NCI-H524 (cell line): ENCODE measurements at places on chromosomes 5 and 9.
A peak's percentile ranks its signal among the peaks of the same experiment; 100 is the strongest.

DNA sequence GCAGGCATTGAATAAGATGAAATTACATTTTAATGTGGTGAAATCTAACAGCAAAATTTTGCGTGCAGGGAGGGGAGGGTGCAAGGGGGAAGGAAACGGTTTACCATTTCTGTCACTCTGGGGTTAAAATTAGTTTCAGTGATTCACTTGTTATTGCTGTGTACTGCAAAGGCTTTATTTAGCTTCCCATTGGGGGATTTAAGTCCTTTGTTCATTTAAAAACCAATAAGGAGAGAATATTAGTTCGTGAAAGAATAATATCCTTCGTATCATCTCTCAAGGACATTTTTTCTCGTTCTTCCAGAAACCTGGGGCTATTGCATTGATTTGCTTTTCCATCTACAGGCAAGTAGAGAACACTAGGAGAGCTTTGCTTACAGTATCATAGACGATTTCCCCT, 667.8 kb upstream of the RGMB start:
- DNase-seq, result no peak

DNA sequence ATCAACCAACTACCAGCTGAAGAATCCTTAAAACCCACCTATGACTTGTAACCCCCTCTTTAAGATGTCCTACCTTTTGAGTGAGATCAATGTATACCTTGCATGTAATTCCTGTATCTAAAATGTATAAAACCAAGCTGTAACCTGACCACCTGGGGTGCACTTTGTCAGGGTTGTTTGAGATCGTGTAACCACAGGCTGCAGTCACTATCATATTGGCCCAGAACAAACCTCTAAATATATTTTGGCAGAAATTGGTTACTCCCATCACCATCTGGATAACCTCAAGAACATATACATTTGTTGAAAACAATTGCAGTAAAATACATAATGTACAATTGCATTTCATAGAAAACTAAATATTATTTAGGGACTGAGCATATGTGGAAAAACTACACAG, 8.4 kb downstream of the CARNMT1 start:
- DNase-seq, result no peak

DNA sequence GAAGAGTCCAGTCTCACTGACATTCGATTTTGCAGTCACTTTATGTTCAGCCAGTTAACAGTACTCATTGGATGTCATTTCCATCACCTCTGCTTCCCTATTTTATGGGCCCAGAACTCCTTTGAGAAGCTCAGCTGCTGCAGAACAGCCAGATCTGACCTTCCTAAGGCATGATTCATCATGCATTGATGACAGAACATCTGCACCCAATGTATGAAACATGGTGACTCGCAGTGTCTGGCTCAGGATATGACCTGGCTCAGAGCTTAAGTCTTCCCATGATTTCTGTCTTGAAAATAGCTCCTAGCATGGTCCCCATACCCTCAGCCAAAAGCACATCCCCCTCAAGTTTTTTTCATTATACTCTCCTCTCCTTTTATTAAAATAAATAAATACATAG, 92.6 kb upstream of the TRIM32 start:
- DNase-seq, result no peak

DNA sequence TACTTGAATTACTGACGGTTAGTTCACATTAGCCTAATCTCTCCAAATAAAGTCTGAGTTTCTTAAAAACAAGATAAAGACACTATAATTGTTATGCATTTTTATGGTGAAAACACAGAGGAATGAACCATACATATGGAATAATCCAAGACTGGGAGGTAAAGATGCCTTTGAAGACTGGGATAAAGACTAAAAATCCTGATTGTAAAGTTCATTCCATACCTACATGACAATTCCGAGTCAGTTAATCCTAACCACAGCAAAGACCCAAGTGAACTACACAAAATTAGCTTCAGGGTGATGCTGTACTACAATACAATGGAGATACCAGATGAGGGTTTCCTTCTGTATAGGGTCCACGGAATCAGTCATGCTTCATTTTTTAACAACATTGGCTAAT, 6.3 kb downstream of the AP3B1 start:
- DNase-seq, result no peak

DNA sequence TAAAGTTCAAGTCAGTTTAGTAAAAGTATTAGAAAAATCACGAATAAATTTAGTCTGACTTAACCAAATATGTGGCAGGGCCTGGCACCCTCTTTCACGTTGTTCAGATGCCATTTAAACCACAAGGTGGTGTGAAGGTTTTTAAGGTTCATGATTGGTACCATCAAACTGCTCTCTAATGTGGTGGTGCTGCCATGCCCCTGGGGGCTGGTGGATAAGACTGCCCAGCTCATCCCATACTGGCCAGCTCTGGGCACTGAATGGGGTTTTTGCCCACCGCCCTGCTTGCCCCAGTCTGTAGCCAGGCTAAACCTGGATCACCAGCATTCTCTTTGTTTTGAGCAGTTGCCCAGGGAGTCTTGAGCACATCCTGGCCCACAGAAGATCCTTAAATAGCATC, 159.3 kb downstream of the GABBR2 start:
- no peak for DNase-seq

DNA sequence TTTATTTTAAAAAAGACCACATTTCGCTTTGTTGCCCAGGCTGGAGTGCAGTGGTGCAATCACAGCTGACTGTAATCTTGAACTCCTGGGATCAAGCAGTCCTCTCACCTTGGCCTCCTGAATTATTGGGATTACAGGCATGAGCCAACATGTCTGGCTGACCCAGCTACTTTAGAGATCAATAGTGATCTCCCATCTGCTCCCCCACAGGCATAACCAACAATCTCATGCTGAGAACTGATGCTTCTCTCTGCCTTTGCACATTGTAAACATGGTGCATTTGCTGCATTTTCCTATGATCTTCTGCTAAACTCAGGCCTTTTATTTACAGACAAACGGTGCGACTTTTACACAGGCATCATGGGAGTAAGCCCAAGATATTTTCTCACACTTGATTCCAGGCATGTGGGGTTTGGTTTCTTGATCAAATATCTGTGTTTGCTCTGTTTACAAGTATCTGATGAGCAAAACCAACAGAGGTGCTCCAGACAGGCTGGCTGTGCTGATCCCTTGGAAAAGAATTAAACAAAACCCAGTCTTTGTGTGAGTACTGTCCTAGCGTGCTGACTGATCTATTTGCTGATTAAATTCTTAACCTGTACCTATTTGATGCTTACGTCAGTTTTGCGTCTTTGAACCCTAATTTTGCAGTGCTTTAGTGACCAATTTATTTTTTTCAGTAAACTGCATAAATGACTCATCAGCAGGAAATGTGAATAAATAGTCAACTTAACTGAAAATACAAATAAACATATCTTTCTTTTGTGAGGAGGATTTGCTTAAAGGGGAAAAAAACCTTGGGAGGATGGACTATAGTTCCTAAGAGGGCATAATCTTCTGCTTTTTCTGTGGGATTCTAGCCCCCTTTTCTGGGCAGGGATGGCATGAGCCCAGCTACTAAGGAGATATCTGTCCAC, 191.7 kb upstream of the NR3C1 start:
- peak; percentile 36 for DNase-seq

DNA sequence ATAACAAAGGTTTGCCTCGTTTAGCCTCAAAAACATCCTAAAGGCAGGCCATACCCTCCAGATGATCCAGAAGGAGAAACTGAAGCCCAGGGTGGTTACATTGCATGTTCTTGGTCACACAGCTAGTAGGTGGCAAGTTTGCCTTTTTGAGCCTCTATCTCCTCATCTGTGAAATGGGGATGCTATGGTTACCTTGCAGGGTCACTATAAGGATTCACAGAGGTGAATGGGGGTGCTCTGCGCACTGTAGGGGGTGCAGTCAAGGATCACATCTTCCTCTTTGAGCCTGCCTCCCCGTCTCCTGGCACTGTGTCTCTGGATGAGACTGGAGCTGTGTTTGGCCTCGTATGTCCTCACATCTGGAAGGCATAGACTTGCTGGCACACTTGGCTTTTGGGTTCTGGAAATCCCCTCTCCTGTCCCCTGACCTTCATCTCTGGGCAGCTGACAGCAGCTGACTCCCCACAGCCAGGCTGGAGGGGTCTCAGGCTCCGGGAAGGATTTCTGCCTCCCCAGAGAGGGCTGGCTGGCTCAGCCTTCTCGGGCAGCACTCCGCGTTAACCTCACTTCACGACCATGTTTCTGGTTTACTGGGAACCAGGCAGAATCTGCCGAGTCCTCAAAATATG, 167.7 kb downstream of the RGS3 start:
- DNase-seq, result no peak

DNA sequence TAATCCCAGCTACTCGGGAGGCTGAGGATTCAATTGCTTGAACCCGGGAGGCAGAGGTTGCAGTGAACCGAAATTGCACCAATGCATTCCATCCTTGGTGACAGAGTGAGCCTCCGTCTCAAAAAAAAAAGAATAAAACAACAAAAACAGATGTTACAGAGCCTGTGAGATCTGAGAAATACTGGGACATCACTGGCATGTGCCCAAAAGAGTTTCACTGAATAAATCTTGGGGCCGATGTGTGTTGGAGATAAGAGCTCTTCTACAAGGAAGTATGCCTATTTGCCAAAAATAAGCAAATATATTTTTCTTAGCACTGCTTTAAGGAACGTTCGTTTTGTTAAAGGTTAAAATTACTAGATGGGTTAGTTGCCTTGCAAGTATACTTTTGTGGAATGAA, 55.1 kb downstream of the KIAA1958 start:
- no peak for DNase-seq

- no peak for DNase-seq
Observed at GRCh38 chr9:121485623-121486022, 14.0 kb downstream of the GGTA1 start.

DNA sequence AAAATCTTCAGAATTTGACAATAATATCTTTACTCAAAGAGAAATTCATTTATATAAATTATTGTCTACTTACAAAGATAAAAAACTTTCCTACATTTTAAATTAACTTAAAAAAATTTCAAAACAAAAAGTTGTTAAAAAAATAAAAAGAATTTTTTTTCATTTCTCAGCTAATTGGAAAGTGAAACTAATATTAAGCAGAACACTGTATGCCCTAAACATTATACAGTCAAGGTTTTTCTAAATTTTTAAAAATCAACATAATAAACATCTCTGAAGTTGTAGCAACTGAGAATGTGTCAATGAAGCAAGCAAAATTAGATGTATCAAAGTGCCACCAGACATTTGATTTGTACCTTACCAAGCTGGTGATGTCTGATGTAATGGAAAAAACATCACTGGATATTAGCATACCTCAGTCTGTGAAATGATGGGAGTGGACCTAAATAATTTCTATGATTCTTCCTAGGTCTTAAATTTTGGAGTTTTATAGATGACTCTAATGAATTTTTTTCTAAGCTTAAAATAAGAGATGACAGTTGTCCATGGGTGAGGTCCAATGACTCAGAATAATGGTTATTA, 290.1 kb downstream of the ADAMTS6 start:
- DNase-seq, result no peak

- peak; percentile 15 for DNase-seq
Observed at GRCh38 chr5:93610581-93611272, 27.7 kb downstream of the NR2F1 start.

DNA sequence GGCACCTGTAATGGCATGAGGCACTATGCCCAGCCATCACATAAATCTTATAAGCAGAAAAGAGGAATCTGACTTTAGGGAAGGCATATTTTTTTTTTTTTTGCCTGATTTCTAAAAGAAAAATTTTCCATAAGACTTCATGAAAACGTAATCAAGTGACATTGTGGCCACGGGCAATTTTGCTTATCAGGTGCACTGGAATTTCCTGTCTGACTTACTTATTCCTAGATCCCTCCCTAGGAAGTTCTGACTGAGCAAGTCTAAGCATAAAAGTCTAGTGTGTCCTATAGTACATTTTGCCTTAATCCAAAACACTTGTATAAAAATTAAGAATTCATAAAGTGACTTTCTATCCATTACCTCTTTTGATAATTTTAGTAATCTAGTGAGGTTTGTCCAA, 12.5 kb downstream of the C5orf46 start:
- DNase-seq, result no peak

- no peak for DNase-seq
Observed at GRCh38 chr9:133713960-133714495, 24.1 kb downstream of the SARDH start.

- no peak for DNase-seq
Observed at GRCh38 chr5:35876454-35876853, 19.8 kb downstream of the IL7R start.

DNA sequence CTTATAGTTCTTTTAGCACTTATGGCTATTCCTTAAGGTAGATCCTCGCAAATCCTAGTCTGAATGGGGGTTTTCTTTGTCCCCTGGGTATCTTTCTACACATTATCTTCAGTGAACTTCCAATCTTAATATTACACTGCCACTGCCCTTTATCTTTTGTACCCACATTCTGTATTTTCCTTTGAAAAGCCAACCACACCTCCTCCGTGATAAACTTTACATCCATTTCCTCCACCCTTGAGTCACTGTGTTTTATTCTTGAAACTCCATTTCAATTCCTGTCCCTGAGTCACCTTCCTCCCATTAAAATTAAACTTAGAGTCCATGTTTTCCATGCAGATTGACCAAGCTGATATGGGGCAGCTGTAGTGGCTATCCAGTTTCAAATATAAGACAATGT, 43.2 kb upstream of the RICTOR start:
- DNase-seq, result no peak

GRCh38 chr5:17443333-17444130, 54.5 kb upstream of the TAF11L2 start:
- no peak for DNase-seq

- DNase-seq, result no peak
Observed at GRCh38 chr5:139908749-139909148, 113.1 kb downstream of the PSD2 start.

DNA sequence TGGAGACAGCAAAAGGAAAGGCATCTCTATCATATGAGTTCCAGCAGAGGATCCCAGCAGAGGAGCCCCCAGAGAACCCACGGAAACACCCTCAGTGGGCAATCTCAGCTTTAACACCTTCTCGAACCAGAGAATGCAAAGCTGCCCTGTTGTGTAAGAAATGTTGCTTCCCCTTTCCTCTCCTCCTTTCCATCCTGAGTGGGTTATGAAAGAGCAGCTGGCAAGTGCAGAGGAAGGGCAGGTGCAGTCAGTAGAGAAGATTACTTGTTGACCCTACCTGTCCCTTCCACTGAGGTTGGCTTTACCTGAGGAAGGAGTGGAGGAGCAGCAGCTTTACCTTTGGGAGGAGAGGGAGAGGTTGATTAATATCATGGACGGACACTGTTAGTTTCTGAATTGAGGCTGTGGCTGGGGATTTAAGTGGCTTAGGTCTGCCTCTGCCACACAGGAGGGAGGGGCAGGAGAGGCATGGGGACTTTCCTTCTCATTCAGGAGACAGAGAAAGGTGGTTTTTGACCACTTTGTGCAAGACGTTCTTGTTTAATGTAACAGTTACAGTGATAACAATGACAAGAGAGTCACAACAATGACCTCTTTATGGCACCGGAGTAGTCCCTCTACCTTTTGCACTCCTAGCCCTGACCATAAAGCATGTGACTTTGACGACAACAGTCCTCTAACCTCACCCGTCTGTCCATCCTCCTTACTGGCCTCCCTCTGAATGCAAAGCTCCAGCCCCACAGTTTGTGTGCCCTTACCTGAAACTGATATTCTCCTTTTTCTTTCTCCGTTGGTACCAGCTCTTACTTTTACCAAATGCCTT, 254.8 kb downstream of the NSG2 start:
- DNase-seq, result no peak
